ENCODE measurements at places on chromosomes 4 and X.
A peak's percentile ranks its signal among the peaks of the same experiment; 100 is the strongest.

GRCh38 chrX:47144626-47145394 is at the start of the genes NDUFB11 and RBM10:
TSS of gene NDUFB11 (minus strand) at chrX:47144702. CDS start at chrX:47144679, 23 bp downstream.
TSS of gene RBM10 (plus strand) at chrX:47145221. CDS start at chrX:47147482, 2,261 bp downstream.
- DNase-seq = peak; percentile 88

DNA sequence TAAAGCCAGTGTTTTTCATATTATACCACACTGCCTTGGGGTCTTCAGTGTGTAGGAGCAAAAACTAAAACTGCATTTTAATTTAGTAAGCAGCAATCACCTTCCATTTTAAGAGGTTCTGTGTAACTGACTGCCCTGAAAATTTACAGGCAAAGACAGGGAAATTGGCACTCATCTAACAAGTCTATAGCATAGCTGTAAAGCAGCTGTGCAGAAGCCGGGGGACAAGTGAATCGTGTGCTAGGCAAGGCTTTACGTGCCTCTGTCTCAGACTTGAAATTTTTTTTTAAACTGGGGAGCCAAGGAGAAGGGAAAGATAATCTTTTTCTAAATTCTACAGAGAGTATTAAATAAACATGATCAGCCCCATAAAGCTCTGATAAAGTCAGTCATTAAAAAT is 39.7 kb downstream of the TSPAN5 start:
- DNase-seq = no peak

GRCh38 chr4:8403976-8404375 is 36.5 kb downstream of the ACOX3 start:
- no peak for DNase-seq

DNA sequence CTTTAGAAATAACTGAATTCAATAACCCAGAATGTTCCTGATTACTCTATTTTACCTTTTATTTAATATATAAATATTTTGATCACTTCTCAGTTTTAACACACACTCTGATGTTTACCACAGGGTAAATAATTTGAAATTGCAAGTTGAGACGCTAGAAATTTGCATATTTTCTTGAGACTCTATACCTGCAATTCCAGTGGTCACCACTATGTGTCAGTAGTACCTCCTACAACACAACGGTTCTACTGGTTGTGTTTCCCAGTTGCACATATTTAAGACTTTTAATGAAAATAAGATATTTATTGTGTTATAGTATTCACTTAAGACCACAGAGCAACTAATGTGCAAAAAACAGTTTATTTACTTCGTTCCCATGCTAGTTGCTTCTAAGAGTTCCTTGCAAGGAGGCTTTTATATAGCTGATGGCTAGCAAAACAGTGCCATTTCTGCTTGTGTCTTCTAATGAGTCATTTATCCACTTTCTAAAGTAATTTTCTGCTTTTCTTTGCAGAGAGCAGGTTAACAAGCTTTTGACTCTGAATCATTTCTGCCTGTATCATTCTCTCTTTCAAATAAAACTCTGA is 98.9 kb upstream of the PDLIM3 start:
- DNase-seq = no peak

GRCh38 chr4:6848717-6849305 is 60.8 kb upstream of the TBC1D14 start:
- DNase-seq = no peak

- no peak for DNase-seq
Measured at GRCh38 chrX:49877397-49878101, 1.7 kb upstream of the USP27X start.

- DNase-seq = no peak
Measured at GRCh38 chr4:17013382-17014006, 115.0 kb upstream of the LDB2 start.

DNA sequence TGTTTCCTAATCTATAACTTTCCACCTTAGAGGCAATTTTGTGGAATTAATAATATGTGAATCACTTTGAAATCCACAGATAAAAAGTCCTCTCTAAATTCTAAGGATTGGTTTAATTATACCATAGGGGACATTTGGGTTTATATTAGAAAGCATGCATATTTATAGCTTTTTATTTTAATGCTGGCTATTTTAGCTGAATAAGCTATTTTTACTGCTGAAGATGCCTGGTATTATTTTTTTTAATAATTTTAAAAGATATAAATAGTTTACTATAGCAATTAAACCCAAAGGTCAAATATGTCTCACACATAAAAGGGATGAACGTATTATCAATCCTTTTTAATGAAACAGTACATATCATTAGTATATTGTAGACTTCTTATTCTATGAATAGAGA is 415.4 kb downstream of the MAGEB5 start:
- DNase-seq = no peak

- DNase-seq = no peak
Measured at GRCh38 chr4:71553605-71554004, 214.8 kb downstream of the SLC4A4 start.

DNA sequence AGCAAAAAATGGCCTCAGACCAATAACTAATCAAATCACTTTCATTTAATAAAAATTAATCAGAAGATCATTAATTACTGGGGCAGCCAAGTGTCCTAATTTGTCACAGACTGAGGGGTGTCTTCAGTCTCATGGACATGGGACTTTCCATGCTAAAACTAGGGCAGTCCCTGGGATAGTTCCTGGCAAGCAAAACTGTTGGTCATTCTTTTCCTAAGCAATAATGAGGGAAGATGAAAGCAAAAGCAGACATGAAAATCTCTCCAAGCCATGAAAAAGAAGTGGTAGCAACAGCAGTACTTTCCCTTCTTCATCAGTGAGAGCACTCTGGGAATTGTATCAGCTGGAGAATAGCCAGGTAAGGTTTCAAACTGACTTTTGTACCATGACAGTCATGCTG is 3.7 kb upstream of the ANTXR2 start:
- no peak for DNase-seq

DNA sequence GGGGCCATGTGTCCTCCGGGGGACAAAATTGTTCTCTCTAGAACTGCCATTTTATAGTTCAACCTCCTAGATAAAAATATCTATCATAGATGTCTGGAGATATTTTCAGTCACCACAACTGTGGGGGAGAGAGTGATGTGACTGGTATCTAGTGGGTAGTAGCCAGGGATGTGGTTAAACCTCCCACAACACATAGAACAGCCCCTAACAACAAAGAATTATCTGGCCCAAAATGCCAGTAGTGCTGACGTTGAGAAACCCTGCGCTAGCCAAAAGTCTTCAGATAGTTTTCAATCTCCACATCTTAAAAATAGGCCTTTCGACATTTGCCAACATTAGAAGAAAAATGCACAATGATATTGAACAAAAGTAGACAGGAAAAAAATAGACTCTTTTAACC is 19.0 kb upstream of the SUPT20HL2 start:
- DNase-seq = no peak

DNA sequence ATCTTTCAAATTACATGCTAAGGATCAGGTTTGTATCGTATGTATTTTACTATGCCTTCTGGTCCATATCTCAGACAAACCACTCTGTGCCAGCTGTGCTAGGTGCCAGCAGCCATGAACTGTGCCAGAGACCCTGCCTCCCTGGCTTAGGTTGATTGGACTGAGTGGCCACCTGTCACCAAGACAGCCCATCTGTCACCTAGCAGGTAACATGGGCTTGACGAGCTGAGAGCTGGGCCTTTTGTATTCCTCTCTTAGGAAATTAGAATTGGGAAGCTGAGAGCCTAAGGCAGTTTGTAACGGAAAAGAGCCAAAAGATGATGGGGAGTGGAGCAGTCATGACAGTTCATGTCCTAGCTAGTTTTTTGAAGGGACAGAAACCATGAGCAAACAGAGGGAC is 42.5 kb downstream of the TMEM164 start:
- no peak for DNase-seq

DNA sequence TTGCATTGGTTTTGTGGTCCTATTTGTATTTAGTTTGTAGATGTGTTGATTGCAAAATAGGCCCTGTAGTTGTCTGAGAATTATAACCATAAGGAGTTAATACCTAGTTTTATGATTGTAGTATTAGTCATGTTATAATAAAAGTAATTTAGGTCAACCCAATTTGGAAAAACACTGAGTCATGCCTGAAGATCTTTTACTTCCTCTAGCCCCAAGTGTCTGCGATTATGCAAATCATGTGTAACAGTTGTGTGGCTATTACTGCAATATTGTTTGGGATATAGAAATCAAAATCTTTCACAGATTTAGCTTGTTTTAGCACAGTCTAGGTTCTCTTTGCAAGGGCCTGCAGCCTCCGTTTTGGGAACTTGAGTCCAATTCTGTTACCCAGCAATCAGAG is 12.6 kb downstream of the SRD5A3 start:
- DNase-seq = no peak

- DNase-seq = no peak
Measured at GRCh38 chr4:7396186-7396910, 38.4 kb downstream of the PSAPL1 start.

DNA sequence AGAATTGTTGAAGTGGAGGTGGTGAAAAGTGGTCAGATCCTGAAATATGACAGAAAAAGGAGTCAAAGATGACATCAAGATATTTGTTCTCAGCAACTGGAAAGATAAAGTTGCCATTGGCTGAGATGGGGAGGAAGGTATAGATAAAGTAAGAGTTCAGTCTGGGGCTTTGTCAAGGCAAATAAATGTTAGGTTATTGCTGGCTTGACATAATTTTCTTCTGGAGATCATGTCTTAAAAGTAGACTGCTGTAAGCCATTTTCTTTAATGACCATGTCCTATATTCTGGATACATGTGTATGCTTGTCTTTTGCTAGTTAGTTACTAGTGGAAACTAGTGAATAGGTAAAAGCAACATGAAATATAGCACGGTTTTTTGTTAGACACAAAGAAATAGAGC is 5.6 kb downstream of the USP53 start:
- no peak for DNase-seq
